Retinal pigment epithelial cell (primary cell): ENCODE measurements at places on chromosomes 6 and 20.

- DNase-seq, result no peak
Measured at GRCh38 chr6:155497273-155497672, 41.6 kb upstream of the NOX3 start.

DNA sequence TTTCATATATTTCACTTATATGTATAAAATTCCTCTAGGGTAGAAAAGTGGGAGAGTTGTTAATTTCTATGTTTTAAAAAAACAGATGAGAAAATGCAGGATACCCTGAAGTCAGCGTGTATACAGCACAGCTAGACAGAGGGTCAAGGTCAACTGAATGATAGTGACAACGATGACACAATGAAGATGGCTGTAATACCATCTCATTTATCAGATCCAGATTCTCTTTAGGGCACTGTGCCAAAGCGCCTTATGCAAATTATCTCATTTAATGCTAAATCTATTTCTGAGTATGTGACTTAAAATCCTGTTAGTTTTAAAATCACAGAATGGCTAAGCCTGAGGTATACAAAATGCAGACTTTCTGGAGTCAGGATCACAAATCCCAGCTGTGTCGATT is 431.4 kb upstream of the RUNX2 start:
- no peak for DNase-seq

- no peak for DNase-seq
Measured at GRCh38 chr20:36439040-36439730, 102.1 kb upstream of the MYL9 start.

- DNase-seq, result no peak
Measured at GRCh38 chr6:160881148-160881808, 110.3 kb upstream of the MAP3K4 start.

GRCh38 chr20:43953919-43954592 is 39.4 kb downstream of the TOX2 start:
- DNase-seq, result no peak

DNA sequence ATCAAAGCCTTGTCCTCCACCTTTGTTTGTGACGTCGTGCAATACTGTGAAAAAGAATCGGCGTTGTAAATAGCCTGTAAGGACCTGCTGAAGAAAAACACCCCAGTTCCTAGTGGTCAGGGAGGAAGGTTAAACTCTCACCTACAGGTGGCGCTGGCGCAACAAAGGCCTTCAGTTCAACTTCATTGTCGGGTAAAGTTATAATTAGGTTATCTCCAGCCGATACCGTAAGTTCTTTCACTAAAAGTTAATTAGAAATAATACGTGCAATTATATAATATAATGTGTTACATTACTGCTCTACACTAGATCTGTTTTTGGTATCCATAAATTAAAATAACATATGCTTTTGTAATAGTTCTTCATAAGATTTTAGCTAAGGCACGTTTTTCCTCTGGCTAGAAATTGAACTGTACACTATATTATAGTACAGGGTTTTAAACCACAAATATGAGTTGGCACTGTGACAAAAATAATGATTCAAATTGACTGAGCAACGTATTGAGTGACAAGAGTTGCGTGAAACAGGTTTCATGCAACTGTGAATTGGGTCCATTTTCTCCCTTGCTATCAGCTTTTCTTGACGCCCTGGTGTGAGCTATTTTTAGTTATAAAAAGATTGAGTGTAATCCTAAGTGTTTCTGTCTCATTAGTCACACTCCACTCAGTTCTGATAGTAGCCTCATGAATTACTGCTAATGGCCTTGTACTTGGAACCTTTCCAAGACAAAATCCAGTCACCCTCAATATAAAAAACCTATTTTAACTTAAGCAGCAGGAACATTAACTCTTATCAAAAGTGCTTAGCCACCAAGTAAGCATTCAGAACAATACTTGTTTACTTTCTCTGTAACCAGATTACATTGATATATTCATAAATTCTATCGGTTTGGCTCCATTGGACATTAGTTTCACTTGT is 62.3 kb downstream of the KIAA0319 start:
- DNase-seq, result peak; percentile 86

DNA sequence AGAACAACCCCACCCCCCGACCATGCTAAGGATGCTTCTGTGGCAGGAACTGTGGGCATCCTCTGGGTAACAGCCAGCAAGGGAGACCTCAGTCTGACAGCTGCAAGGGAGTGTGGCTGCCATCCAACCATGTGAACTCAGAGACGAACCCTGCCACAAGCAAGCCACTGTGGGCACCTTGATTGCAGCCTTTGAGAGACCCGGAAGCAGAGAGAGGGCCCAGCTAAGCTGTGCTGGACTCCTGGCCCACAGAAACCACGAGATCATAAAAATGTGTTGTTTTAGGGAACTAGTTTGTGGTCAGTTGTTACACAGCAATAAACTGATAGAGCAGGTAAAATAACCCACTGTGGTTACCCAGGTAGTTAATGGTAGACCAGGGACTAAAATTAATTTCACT is 414.6 kb downstream of the CDH26 start:
- DNase-seq, result no peak

DNA sequence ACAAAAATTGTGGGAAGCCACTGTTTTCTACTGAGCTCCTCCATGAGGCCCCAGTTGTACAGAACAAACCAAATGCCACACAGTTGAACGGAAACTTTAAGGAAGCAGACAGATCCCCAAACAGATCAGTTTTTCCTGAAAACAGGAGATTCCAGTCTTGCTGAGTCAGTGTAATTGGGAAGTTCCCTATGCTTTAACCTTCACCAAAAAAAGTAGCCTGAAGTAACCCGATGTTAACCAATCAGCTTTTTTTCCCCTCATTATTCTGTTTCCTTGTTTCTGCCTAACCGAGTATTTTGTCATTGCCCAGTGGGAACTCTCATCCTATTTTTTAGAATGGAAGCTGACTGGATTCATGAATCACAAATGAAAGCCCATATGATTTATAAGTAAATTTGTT is 36.7 kb downstream of the MARCKS start:
- no peak for DNase-seq

GRCh38 chr20:35146299-35146919 is 727 bp downstream of the EDEM2 start:
- DNase-seq, result no peak

- DNase-seq, result peak; percentile 34
Measured at GRCh38 chr6:113824411-113824810, 32.7 kb upstream of the MARCKS start.

DNA sequence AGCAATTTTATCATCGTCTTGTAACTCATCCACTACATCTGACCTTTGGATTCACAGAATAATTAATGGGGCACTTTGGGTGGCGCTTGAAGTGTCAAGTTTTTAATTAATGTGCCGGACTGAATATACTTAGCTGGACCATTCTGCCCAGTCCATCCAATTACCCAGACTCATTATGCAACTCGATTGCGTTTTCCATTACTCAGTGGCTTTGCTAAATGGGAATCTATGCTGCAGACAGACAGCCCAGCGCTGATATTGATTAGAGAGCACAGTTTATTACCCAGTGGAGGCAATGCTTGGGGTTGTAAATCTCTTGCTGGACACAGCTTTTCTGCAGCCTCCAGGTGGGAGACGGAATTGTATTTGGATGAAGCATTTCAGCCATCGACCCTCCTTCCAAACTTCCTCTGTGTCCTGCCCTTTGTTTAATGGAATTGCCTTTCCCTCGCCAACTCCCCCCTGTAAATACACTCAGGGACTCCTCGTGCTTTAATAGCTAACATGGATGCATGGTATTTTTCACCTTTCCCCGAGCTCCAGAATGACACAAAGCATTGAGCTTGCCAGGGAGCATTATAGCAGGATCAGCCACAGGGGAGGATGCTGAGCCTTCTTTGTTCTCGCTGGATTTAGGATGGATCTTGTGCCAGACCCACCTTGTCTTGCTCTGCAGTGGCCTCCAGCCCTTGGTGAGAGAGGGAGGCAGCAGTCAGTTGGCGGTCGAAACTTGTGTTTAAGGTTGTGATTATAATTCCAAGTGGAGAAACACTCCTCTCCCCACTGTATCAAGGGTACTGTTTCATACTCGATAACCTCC is 59.7 kb downstream of the EDN3 start:
- no peak for DNase-seq

GRCh38 chr20:35702051-35702823 is 3.0 kb downstream of the ROMO1 start:
- DNase-seq, result no peak

GRCh38 chr6:106518748-106519147 is 110.5 kb downstream of the RTN4IP1 start:
- DNase-seq, result no peak

- no peak for DNase-seq
Measured at GRCh38 chr6:20715135-20715806, 181.0 kb downstream of the CDKAL1 start.

DNA sequence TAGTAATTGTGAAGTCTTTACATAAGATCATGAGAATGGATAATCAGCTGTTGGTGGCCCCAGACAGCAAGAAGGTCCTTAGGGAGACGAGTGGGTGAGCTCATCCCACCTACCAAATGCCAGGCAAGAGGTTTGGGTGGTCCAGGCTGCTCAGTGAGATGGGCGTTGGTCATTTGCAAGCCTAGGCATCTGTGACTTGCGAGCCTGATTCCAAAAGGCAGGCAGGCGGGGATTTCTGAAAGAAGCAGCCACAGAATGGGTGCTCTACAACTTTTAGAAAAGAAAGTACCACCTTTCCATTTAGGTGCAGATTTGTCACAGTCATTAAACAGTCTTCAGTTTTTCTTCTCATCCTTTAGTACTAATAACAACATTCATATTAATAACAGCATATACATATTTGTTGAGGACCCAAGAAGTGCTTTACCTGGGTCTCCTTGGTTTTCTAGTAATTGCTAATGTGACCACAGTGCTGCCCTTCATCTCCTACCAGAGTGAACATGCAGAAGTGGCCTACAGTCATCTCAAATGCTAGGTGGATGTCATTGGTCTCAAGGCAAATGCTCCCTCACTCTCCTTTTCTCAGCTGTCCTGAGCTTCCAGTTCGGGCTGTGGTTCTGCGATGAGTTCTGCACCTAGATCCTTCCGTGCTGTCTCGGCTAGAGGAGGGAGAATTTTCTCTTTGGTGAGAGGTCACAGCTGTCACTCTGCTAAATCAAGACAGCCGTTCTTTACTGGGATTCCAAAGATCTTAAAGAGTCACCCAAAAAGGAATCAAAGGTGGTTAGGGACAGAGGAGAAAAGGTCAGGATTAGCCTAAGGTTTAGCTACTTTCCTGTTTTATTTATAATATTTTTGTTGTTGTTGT is 2.7 kb downstream of the WRNIP1 start:
- DNase-seq, result no peak

DNA sequence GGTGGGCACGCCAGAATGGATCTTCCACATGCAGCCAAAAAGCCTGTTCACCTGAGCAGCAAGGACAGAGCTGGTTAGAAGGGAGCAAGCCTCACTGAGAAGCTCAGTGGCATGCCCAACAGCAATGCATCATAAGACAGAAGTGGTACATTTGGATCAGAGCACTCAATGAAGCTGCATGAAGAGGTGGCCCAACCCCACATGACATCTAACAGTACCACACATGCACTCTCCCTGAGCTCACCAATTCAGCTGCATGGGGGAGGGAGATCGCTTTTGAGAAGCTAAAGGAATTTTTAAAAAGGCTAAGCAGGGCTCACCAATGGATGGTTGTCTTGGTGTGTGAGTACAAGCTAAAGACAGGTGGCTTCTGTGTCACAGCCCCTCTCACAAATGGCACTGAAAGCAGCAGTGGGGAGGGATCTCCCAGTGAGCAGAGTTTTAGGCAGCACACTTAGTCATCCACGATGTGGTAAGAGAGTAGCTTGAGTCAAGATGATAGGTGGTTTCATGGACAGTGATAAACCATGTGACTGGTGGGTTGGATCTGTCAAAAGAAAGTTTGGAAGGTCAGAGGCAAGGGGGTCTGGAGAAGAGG is 166.6 kb upstream of the TAB2 start:
- DNase-seq, result no peak

DNA sequence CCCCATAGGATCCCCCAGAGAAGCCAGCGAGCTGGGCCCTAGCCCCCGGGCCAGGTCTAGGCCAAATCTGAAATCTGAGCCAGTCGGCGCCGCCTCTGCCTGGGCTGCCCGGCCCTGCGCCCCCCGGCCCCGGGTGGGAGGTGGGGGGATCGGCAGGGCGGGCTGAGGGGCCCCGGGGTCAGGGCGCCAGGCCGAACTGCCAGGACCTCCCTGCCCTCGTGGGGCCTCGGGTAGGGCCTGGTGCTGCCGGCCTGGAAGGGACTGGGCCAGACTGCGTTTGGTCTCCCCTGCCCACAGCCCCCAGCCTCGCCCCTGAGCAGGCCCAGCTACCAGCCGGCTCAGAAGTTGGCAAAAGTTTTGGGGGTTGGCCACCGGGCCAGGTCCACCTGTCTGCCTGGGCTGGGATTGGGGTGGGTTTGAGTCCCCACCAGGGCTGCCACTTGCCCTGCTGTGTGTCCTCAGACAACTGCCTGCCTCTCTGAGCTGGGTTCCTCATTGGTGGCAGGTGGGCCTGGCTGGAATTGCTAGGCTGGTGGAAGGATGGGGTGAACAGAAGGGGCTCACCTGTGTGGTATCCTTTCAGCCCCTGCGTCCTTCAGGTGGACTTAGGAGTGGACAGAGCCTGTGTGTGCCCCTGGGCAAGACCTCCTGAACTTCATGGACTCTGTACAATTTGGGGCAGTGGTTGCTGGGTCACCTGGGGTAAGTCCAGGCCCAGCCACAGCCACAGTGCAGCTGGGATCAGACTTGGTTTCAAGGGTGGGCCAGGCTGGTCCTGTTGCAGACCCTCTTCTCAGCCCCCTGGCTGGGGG is 801 bp downstream of the SRC start:
- DNase-seq, result no peak

DNA sequence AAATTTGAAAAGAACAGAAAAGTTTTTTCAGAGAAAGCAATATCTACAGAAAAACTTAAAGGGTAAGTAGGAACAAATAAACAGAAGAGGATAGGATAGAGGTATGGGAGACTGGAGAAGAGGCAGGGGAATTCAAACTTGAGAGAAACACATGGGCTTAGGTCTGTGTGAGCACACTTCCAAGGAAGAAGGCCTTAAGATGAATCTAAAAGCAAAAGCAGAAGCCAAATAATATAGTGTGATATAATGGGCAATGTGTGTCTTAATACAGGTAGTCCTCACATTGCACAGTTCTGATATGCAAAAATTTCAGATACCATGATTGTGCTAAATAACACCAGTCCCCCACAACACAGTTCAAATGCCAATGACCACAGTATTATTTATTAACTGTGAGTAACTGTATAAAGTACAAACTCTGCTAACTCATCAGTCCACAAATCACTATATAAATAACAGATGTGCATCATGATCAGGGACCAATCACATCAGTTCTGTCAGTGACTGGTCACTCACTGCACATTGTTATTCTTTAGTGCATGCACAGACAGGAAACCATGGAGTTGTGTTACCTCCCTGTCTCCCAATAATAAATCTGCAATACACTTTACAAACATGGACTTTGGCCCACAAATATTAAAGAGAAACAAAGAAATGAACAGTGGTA is 18.6 kb downstream of the SNX14 start:
- no peak for DNase-seq

GRCh38 chr6:30800871-30801270 is 56.5 kb upstream of the IER3 start:
- no peak for DNase-seq
